ENCODE measurements at places on chromosomes 3 and 15.

GRCh38 chr3:152030320-152030719, 156.9 kb downstream of the SUCNR1 start:
- DNase-seq, result no peak

GRCh38 chr3:39021465-39022285, 30.1 kb downstream of the SCN11A start:
- DNase-seq, result no peak

DNA sequence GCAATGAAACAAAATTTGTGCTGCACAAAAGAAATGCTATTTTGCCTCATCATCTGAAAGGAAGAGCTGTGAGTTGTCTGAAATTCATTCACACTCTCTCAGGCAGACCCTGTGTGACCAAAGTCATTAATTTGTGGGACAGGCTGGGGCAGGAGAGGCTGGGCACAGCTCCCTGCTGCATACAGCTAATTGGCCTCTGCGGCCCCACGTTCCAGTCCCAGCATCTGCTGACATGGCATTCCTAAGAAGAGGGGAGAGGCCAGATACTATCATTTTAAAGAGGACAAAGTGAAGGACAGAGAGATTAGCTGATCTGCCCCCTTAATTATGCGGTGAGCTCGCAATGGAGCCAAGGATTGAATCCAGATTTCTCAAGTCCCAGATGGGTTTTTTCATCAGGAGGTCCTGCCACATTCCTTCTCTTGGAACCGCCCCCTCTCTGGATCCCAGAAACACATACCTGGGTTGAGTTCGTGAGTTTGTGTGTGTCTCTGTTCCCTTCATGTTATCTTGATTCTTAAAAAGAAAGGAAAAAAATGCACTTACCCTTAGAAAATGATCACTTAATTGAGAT, 25.1 kb downstream of the POLR2M start:
- DNase-seq, result no peak

DNA sequence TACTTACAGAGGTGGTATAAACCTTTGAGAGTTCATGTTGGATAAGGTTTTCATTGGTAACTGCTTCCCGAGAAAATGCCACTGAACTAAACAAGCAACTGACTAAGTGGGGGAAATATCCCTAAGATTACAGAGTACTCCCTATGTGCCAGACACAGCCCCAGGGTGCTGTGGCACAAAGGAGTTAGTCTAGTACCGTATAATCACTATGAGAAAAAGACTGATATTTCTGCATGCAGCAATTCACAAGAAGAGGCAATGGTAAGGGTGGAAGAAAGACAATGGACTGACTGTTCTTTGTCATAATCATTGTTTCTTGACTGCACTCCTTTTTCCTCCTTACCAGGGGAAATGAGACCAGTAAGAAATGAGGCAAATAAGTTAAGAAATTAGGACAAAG, 20.0 kb upstream of the SLC25A26 start:
- no peak for DNase-seq

DNA sequence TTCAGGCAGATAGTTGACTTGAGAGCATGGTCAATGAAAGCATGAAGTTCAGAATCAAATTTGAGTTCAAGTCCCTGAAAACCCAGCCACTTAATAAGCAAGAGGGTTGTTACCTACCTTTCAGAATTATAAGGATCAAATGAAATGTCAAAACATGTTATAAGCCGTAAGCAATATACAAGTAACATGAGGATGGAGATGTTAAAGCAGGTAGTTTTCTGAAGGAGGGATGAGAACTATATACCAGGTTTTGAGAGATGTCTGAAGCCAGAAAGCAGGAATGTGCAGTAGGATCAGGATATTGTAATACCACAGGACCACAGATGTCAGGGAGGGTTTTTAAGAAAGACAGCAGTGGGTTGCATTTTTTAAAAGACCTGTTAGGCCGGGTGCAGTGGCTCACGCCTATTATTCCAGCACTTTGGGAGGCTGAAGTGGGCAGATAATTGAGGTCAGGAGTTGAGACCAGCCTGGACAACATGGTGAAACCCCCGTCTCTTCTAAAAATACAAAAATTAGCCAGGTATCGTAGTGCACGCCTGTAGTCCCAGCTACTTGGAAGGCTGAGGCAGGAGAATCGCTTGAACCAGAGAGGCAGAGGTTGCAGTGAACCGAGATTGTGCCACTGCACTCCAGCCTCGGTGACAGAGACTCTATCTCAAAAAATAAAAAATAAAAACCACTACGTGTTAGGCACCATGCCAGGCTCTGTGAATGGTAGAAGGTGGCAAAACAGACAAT, 6.9 kb upstream of the EIF3J start:
- no peak for DNase-seq

GRCh38 chr15:68301301-68301700, 23.8 kb downstream of the FEM1B start:
- DNase-seq, result no peak

GRCh38 chr3:11172096-11172690, 17.9 kb downstream of the HRH1 start:
- no peak for DNase-seq

DNA sequence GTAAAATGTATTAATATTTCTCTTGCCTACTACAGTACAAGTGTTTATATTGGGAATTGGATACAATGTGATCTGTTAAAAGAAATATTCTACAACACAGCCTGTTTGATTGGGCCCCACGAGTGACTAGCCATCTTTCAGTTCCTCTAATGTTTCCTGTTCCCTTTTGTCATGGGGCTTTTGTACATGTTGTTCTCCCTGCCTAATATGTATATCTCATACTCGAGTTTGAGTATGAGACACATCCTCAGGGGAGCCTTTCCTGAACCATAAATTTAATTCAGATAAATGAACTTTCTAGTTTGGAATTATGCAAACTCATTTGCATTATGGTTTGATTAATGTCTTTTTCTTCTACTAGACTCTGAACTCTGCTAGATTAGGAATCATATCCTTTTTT, 65.5 kb downstream of the MEF2A start:
- DNase-seq, result no peak

DNA sequence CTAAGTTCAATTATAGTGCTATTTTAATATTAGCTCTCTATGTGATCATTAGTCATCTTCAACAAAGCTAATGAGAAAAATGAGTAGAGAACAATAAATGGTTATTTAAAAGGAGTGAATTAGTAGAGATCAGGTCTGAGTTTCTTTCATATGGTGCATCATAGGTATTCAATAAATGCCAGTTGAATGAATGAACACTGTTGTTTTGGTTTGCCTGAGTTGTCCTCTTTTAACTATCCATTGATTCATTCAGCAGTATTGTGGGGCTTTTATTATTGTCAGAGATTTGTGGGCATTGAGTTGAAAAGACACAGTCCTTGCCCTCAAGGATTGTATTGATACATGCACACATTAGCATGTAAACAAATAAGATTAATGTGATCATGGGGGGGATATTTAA, 88.2 kb downstream of the AGBL1 start:
- DNase-seq, result no peak

DNA sequence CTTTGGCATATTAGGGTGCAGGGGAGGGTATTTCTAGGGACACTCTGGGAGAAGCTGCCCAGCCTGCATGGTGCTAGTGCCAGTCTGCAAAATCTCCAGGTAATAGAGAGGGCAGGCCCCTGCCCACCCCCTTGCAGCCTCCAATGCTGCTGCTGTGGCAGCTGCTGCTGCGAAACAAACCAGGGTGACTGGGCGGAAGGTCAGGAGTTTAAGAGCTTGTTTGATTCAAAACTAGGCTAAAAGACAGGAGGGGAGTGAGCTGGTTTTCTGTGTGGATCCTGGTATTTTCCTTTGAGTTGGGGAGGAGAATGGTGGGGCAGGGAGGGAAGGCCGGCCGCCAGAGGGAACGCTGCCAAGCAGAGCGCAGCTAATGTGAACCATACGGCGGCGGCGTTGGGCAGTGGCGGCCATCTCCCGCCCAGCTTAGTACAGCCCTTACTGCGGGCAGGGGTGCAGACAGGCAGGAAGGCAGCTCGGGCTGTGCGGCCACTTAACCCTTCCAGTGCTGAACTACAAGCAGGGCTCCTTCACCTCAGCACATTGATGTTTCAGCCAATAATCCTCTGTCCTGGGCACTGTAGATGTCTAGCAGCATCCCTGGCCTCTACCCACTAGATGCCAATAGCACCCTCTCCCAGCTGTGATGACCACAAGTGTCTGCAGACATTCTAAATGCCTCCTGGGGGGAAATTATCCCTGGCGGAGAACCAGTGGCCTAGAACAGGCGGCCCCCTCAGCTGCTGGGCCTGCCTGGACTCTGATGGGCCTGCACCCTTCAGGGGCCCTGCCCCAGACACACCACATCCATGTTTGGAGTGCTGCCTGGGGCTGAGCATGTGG, 125.7 kb downstream of the EEFSEC start:
- DNase-seq, result no peak

- DNase-seq, result no peak
Measured at GRCh38 chr15:92960996-92961681, 61.0 kb downstream of the CHD2 start.

DNA sequence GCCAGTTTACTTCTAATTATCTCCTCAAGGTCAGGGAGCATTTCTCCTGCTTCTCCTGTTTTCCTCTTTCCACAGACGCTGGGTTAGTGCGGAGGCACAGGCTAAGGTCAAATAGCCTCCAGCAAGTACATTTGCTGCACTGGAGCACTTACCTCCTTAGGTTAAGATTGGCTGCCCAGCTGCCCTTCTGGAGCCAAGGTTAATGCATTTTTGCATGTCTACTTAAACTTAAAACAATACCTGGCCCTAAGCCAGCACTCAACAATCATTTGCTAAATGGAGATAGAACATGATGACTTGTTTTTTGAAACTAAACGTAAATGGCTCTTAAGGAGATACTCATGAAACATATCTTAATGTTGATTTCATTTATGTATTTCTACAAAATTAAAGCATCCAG, 83.5 kb downstream of the SSR3 start:
- DNase-seq, result no peak

DNA sequence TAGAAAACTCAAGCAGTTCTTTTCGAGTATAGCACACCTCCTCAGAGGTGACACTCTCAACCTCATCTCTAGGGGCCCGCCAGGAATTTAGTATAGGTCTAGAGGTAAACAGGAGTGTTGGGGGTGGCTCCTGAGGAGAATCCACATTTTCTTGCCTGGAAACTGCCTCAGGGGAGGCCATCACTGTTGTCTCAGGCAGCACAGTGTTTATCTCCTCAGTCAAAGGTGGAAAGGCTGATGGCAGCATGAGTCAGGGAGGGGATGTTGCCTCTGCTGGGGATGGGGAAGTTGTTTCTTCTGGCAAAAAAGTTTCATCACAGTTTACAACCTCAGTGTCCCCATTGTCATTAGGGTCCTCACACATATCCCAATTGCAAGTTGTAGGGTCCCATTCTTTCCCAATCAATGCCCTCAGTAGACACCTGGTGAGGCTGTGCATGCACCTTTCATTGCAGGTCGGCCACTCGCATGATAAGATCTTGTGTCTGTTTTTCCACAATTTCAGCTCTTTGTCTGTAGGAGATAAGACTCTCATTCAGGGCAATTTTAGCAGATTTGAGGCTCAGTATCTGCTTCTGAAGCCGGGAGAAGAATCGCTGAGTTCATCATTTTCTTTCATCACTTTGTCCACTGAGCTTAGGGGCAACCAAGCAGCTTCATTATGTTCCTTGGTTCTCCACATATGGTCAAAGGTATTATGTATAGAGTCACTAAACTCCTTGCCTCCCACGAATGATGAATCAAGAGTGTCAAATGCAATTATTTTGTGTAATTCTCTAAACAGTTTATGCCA, 25.8 kb downstream of the NAALADL2 start:
- DNase-seq, result no peak

DNA sequence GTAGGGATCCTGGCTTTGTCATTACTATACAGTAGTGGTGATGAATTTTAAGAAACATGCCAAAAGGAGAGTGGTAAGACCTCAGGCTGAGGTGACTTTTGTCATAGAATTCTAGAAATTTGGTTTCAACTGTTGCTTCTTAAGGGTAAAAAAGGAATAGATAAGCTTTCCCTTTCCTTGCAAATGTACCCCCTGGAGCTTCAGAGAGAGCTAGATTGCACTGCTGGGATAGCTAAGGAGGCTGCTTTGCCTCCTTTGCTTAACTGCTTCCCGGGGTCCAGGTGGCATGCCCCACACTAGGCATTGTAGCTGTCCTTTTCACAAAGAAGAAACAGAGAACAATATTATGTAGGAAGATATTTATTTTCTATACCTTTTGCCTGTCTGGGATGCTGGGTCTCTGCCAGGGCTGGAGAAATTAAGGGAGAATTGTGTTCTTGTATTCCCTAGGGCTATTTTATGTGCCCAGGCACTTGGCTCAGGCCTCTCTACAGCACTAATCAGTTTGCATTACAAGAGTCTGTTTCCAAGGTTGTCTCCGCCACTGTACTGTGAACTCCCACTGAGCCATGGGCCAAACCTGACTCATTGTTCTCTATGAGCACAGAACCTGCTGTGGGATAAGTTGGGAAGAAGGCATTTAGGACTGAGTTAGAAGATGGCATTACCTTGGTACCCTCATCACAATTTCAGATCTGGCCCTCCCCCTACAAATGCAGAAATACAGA, 460.0 kb downstream of the PDCD6IP start:
- no peak for DNase-seq

DNA sequence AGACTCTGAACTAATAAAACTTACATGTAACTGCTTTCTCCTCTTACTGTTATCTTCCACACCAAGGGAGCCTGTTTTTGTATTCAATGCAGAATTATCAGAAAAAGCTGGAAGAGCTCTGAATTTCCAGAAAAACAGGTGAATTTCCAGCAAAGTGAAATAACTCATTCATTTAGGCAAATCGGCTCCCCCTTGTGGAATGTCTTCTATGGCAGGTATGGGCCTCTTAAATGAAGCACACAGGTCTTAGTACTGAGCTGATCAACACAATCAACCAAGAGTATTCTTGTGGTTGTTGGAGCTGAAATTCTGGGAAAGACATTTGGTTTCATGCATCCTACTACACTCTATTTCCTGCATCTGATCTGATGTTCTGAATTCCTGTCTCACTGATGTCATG, 31.0 kb upstream of the PTPRG start:
- no peak for DNase-seq

- DNase-seq, result no peak
Measured at GRCh38 chr3:138879541-138880380, 45.0 kb upstream of the PIK3CB start.

GRCh38 chr15:42285034-42285433, 11.8 kb upstream of the TMEM87A start:
- DNase-seq, result no peak

DNA sequence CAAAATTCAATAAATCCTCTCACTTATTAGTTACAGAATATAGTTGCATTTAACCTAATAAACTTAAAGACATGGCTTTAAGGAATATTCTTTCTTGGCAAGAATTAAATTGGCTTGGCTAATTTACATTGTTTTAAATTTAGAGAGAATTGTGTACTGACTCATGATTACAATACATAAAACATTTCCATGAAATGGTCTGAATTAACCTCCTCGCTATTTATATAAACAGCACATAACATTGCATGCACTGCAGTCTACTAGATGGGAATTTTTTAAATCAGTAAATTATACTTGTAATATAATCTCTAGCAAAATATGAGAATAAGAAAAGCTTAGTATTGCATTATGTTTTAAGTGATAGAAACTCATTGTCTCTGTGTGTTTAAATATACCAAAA, 268.9 kb downstream of the SHOX2 start:
- no peak for DNase-seq

- no peak for DNase-seq
Measured at GRCh38 chr3:100042166-100042981, 71.9 kb downstream of the FILIP1L start.
